ENCODE measurements at places on chromosomes 1 and 21. TPM values are rescaled to one million over a fixed set of nuclear protein-coding genes. Genes with fewer than 3 reads are reported as not detected.

The OR2AK2 gene
- total RNA-seq, result not detected

The EPHA2 gene
- total RNA-seq, result not detected

DNA sequence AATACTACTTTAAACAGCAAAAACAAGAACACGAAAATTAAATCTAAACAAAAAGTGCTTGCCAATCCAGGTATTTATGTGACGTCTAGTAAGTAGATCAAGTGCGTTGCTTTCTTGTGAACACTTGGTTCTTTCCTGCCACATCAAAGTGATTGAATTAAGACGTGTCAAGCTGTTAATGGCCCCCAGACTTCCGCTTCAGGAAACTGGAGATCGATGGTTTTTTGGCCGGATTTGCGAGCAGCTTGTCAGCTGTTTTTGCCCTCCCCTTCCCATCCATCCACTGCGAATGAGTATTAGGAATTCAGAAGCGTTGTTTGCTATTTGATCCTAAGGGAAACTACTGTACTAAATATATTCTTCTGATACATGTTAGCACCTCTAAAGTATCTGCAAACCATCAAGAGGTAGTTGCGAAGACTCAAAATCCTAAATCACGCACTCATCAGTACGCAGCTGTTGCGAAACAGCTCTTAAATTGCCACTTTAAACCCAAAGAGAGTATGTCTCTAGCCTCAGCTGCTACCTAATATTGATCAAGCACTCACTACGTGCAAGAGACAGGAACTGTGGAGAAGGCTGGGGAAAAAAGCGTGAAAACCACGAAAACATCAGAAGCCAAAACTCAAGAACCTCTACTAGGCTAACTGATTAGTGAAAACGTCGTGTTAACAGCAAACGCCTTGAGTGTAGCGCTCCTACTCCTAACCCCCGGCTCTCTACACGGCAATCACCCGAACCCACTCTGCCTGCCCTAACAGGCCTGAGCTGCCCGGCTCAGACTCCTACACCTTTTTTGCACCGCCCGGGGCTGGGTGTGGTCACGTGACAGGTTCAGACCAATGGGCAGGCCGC lies 473 bp upstream of the BRDT start:
- DNase-seq, result peak; percentile 40

- no peak for DNase-seq
Measured at GRCh38 chr1:116486424-116486823, 84.4 kb downstream of the CD58 start.

DNA sequence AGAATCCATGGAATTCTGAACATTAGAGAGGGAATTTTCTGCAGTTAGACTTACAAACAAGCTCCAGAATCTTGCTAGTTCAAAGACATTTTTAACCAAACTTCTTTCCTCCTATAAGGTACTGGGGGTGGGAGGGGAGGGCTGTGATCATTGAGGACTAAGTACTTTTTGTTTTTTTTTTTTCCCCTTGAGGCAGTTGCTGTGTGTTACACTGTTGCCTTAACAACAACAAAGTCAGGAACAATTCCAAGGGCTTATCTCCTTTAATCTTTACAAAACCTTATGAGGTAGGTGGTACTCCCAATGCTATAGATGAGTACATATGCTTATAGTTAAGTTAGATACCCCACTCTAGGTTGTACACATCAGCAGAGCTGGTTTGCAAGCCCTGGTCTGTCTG lies 62.9 kb downstream of the PPP1R12B start:
- DNase-seq, result no peak

- DNase-seq, result no peak
Measured at GRCh38 chr1:15444468-15445389, 6.5 kb downstream of the CTRC start.

GRCh38 chr21:34807146-34807880 lies 138.5 kb downstream of the CLIC6 start:
- DNase-seq, result peak; percentile 44

DNA sequence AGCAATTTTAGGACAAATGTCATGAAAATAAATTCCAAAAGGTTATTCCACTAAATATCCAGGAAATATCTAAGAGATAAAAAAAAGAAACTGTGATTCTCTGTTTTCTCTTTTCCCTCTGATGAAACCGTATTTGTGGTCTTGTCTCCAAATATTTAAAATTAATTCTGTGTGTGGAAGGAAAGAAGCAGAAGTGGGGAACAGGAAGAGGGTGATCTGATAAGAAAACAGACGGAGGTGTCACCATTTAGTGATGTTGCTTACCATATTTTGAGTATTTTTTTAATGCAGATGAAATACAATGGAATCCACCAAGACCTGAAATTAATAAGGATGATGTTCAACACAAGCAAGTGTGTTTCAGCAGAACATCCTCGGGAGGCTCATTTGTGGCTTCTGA lies 29.6 kb downstream of the CLCA1 start:
- no peak for DNase-seq

DNA sequence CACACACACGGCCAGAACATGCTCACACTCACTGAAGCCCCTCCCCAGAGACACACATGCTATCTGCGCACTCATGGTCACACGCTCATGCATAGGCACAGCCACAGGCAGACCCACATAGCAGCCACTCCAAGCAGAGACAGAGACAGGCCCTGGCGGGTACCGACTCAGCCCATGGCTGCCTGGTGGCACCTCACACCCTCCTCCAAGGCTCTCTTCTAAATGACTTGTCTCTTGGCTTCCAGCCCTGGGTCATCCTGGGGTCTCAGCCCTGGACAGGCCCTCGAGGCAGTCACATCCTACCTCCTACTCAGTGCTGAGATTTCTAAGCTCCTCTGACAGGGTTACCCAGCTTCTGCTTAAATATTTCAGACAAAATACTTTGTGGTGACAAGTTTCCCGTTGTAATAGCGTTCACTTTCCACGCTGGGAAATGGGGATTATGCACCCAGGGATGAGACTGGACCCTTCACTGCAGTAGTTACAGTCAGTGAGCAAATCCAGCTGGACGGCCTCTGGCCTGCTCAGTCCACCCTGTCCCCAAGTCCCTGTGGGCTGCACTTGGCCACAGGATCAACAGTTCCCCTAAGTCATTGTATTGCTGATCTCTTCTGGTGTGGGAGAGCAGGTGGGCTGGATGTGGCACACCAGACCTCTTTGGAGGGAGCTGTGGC lies 2.9 kb upstream of the NFASC start:
- DNase-seq, result no peak

All from activated T-helper 2 cell treated with anti-CD3 and anti-CD28 coated beads, Interferon-gamma antibody, Interleukin-2, Interleukin-4, amounts not matched to agents 10 μg/mL and 5 μg/mL and 100 μg/mL, durations not matched to agents 14 hours and 24 hours and 36 hours (primary cell).